A673 (cell line): ENCODE measurements at places on chromosomes 3 and 15.

- no peak for DNase-seq
These were observed 40.9 kb downstream of the CEMIP start for GRCh38 chr15:80820092-80820491.

DNA sequence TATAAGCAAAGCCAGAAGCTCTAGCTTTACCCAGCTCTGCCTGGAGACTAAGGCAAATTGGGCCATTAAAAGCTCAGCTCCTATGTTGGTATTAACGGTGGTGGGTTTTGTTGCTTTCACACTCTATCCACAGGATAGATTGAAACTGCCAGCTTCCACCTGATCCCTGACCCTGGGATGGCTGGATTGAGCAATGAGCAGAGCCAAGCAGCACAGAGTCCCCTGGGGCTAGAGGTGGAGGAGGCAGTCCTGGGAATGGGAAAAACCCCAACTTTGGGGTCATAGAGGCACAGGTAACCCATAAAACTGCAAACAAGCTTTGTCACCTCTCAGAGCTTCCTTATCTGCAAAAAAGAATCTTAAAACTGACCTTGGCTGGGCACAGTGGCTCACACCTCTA is 6.6 kb downstream of the RHO start:
- DNase-seq: no peak

DNA sequence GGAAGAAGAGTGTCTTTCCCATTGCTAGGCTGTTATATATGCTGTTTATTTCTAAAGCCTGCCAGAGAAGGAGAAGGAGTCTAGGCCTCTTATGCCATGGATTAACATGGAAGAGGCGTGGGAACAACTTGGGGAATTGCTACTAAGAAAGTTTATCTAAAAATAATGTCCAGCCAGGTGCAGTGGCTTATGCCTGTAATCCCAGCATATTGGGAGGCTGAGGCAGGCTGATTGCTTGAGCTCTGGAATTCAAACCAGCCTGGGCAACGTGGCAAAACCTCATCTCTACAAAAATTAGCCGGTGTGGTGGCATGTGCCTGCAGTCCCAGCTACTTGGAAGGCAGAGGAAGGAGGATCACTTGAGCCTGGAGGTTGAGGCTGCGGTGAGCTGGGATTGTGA is 51.7 kb upstream of the ARPP19 start:
- no peak for DNase-seq

DNA sequence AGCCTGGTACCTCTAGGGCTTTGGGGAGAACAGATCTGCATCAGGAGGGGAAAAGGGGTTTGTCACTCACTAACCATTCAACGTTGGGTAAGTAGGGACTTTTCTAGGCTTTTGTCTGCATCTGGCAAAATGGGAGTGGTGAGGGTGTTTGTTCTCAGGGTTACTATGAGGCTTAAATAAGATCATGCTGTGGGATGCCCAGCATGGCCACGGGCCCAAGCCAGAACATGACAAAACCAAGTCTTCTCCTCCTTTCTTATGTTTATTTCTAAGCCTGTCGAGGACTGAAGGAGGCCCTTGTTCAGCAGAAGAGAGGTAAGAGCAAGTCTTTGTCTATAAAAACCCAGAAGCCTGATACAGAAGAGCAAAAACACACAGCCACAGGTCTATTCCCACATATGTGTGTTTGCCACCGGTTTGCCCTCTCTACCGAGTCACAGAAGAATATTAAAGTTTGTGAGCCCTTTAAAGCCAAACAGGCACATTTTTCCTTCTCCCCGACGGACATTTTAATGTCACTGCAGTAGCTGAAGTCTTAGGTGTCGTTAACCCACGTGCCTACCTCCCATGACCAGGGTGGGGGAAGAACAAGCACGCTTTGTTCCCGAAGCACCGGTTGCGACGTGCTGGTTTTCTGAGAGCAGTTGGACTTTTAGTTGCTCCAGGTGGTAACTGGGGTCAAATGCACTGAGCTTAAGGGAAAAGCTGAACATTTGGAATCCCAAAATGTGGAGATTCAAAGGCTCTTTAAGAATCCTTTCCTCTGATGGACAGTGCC is 72.1 kb downstream of the NOX5 start:
- no peak for DNase-seq

DNA sequence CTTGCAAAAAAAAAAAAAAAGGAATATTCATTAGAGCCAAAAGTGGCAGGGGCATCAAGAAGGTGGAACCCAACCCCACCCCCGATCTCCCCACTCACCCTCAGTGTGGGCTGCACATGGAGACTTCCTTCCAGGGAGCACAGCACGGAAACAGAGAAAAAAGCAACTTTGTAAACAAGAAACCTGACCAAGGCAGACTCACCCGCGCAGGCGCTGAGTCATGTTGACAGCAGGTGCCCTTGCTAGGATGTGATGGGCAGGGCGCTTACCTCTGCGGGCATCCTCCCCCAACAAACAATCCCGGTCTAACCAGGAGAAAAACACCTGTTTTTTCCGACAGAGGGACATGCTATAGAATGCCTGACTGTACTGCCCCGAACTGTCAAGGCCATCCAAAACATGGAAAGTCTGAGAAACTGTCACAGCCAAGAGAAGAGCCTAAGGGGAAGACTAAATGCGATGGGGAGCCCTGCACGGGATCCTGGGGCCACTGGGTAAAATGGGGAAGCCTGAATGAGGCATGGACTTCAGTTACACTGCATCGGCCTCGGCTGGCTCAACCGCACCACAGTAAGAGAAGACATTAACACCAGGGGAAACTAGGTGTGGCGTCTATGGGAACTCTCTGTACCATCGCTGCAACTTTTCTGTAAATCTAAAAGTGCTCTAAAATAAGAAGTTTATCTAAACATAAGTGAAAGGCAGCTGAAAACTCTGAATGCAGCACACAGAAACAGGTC is 66.7 kb upstream of the GATA2 start:
- DNase-seq: no peak

DNA sequence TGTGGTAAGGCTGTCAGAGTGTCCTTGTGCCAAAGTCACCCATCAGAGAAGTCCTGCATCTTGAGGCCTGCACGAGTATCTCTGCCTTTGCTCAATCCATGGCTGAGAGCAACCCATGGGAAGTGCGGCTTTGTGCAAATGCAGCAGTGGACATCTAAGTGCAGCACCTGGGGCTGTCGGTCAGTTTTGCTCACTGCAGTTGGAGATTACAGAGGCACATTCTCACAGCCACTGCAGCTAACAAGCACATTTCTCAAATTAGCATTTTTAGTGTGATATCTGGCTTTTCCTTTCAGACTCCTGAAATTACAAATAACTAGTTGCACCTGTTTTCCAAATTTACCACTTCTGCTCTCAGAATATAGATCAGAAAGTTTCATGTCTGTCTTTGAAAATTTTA is 81.5 kb upstream of the DAZL start:
- no peak for DNase-seq

- DNase-seq: no peak
These were observed 33.8 kb upstream of the RASGRF1 start for GRCh38 chr15:79124388-79124787.

DNA sequence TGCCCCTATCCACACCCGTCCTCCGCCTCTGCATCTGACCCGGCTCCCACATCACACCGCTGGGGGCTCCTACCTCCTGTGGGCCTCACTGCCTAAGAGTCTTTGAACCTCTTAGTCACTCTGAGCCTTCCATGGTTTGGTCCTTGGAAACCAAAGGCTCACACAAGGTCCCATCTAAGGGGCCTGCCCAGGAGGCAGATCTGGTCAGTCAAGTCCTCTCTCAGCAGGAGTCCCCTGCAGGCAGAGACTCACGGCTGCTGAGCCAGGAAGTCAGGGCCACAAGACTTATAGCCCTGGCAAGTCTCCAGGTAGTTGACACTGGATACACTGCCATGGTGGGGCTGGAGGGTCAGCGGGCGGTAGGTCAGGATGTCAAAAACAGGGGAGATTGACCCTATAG is 31.2 kb upstream of the ALDH1L1 start:
- DNase-seq: no peak

- peak; percentile 23 for DNase-seq
These were observed 56.6 kb upstream of the POMGNT2 start for GRCh38 chr3:43162230-43163084.

GRCh38 chr3:116749388-116749787 is 39.8 kb downstream of the TUSC7 start:
- no peak for DNase-seq

- no peak for DNase-seq
These were observed 66.3 kb upstream of the LRTM1 start for GRCh38 chr3:54994111-54994513.

DNA sequence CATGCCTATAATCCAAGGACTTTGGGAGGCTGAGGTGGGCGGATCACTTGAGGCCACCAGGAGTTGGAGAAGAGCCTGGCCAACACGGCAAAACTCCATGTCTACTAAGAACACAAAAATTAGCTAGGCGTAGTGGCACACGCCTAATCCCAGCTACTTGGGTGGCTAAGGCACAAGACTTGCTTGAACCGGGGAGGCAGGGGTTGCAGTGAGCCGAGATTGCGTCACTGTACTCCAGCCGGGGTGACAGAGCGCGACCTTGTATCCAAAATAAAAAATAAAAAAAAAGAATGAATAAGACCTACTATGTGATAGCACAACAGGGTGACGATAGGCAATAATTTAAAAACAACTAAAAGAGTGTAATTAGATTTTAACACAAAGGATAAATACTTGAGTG is 3.5 kb downstream of the XRN1 start:
- no peak for DNase-seq

DNA sequence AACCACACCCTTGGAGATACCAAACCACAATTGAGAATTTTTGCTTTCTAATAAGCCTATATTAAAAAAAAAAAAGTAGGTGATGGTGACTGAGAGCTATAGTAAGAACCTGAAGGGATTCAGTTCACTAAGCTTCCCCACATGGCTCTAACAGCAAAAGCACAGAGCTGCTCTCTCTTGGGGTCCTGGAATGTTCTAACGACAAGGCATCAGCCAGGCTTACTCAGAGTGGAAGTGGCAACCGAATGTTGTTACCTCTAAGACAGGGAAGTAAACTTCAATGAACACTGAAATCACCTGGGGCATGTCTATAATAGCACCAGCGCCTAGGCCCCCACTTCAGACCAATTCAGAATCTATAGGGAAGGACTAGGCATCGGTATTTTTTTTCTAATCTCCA is 397.7 kb downstream of the MAGI1 start:
- DNase-seq: no peak

- no peak for DNase-seq
These were observed 39.1 kb downstream of the MEF2A start for GRCh38 chr15:99604865-99605264.

DNA sequence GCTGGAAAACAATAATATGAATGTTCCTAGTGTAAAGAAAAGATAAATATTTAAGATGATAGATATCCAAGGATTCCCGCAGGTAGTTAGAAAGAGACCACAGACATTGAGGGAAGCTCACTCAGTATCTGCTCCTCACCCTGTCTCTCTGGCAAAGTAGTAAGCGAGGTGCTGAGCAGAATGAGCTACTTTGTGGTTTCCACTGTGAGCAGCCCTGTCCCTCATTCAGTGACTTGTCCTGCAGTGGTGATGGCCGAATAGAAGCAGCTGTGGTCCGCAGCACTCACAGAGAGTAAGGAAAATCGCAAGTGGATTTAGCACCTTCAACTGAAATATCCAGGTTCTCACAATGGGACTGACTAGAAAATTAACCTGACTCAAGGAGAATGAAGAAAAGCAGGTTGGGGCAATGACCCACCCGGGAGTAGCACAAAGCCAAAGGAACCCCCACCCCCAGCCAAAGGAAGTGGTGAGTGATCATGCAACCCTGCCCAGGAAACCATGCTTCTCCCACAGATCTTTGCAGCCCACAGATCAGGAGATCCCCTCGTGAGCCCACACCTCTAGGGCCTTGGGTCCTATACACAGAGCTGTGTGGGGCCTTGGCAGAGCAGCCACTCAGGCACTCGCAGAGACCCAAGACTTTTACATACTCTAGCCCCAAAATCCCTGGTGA is 21.8 kb upstream of the SLC25A38 start:
- DNase-seq: no peak

GRCh38 chr3:140509534-140509933 is 168.3 kb upstream of the TRIM42 start:
- DNase-seq: no peak

GRCh38 chr3:3069723-3070122 is 40.5 kb downstream of the IL5RA start:
- no peak for DNase-seq

DNA sequence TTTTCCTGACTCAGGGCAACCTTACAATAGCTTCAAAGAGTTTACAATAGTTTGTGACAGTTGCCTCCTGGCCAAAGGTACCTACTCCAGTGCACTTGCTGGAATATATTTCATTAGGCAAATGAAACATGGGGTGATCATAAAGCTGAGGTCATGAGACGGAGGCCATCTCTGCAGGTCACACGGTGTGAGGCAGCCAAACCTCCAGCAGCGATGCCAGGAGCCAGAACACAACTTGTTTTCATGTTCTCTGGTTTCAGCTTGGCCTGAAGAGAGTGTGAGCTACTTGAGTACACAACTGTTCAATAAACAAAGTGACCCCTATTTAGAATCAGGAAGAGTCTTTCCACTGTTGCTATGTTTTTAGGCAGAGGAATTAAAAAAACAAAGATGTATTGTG is 42.7 kb upstream of the PYGO1 start:
- no peak for DNase-seq

- DNase-seq: no peak
These were observed 28.9 kb downstream of the TKT start for GRCh38 chr3:53226841-53227407.

GRCh38 chr3:195219351-195220230 is 51.4 kb downstream of the XXYLT1 start:
- peak; percentile 35 for DNase-seq

- no peak for DNase-seq
These were observed 23.4 kb downstream of the NCEH1 start for GRCh38 chr3:172687501-172687900.
